ENCODE measurements at places on chromosomes 16 and 17. TPM values are rescaled to one million over a fixed set of nuclear protein-coding genes. Genes with fewer than 3 reads are reported as not detected.

Gene TRPV2
- total RNA-seq: 8.8 TPM

DNA sequence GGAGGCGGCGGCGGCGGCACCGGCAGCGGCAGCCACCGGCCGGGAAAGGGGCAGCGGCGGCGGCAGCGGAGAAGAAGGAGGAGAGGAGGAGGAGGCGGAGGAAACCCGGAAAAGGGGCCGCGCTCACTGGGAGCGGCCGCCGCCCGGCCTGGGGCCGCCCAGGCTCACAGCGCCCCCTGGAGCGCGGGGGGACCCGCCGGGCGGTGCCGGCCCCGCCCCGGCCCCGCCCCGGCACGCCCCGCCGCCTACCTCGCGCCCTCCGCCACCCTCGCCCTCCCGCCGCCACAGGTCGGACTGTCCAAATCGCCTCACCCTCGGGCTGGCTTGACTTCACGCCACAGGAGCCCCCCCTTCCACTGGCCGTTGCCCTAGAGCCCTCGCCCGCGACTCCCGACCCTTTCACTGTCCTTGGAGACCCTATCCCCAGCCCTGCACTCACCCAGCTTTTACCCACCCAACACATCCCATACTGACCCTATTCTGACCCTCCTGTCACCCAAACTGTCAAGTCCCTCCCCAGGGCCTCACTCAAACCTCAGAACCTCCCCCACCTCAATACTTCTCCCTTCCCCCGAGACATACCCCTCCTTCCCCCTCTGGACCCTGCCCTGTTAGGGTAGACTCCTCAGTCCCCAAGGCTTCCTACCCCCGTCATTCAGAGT, at the start of gene CSNK2A2:
CSNK2A2 (minus strand) TSS at position 85 of the 662 bp plus-strand sequence. CDS start 370 bp downstream, outside the sequence.
- DNase-seq: peak; percentile 47

GRCh38 chr16:80377096-80377956, 163.5 kb upstream of the DYNLRB2 start:
- no peak for DNase-seq

Gene CLEC19A
- total RNA-seq: not detected

- DNase-seq: no peak
These were observed 16.3 kb downstream of the USP31 start for GRCh38 chr16:23132775-23133463.

- no peak for DNase-seq
These were observed 20.3 kb downstream of the TRARG1 start for GRCh38 chr17:1299552-1300370.

GRCh38 chr16:57318240-57318970, 33.9 kb upstream of the PLLP start:
- DNase-seq: no peak

Gene KCNH4
- total RNA-seq: not detected

DNA sequence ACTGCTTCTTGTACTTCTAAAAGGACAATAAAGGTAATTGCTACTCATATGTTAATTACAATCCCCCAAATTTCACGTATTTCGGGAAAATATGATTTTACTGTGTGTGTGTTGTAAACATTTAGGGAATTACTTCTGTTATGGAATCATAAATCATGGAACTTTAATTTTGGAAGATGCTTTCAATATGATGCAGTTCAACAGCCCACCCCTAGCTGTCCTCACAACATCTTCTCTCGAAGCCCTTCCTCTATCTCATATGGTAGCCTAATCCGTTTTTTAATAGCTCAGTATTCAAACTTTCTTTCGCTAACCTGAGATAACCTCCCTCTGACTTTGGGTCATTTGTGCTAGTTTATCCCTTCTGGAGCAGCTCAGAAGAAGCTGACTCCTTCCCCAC, 78.4 kb downstream of the ANKFN1 start:
- no peak for DNase-seq

GRCh38 chr17:55748841-55749240, 2.0 kb upstream of the PCTP start:
- DNase-seq: no peak

- peak; percentile 61 for DNase-seq
These were observed 231.9 kb downstream of the SEC14L1 start for GRCh38 chr17:77372444-77373298.

- no peak for DNase-seq
These were observed 9.3 kb upstream of the METRNL start for GRCh38 chr17:83069931-83070742.

Gene HIRIP3
- 22.5 TPM for total RNA-seq

DNA sequence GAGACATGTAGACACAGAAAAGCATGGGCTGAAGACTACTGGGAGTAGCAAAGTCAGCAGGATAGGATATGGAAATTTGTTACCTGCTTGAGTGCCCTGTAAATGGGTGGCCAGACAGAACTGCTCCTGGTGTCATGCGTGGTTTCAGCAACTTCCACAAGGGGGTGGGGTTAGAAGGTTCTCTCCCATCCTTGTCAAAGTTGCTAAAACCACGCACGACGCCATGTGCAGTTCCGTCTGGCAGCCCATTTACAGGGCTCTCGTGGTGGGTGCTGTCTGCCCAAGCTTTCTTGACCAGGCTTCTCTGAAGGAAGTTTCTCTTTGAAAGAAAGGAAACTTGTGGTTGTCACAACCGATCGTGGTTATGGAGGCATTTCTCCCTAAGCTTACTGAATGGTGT, 6.9 kb upstream of the DBNDD1 start:
- DNase-seq: no peak

Gene SGCA
- 9.9 TPM for total RNA-seq

- no peak for DNase-seq
These were observed 18.7 kb upstream of the MEIOB start for GRCh38 chr16:1890708-1891050.

GRCh38 chr16:85724126-85724879, 26.6 kb downstream of the C16orf74 start:
- DNase-seq: no peak

DNA sequence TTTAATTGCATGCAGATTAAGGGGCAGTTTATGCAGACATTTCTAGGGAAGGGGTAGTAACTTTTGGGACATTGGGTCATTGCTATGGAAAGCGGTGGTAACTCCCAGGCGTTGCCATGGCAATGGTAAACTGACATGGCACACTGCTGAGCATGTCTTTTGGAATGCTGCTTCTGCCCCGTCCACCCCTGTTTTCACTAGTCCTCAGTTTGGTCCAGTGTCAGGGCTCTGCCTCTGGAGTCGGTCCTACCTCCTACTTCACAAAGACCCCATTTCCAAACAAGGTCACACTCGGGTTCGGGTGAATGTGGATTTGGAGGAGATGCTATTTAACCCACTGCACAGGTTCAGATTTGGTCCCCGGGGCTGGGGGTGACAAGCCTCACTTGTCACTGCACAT, 2.9 kb downstream of the IL34 start:
- DNase-seq: no peak

DNA sequence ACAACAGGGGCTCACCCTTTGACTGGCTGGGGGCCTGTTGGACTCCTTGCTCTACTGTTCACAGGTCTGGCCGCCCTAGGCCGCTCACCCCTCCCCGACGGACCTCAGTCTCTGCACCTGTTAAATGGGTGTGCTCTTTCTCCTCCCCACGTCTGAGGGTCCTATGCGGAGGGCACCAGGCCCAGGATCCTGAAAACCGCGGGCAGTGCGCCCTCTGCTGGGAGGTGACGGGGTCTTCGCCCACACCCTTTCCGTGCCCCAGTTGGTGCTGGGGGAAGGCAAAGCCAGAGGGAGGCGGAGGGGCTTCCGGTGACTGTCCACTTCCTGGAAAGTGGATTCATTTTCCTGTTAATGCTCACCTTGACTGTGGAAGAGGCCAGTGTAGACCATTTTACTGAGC, 1010.9 kb downstream of the KCNJ18 start:
- no peak for DNase-seq

DNA sequence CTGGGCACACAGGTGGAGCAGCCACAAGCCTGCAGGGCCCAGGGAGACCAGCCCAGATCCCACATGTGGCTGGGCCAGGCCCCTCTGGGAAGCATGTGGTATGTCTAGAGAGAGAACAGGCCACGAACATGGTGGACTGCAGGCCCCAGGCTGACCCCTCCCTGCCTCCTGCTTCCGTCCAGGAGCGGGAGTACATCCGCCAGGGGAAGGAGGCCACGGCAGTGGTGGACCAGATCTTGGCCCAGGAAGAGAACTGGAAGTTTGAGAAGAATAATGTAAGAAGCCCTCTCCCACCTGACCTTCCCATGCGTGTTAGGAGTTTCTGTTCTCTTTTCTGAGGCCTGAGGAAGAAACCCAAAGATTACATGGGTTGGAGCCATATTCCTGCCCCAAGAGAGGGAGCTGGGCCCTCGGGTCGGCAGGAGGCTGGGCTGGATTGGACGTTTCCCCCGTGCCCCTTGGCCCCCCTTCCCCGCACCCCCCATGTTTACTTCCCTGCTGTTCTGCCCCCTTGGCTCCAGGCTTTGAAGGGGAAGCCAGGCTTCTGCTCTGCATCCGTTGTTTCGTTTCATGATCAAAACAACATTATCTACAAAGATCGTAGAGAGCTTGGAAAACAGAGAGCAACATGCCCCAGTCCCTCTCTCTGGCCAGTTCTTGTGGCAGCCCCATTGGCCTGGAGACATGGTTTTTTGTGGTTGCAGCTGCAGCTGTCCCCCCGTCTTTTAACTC, 5.7 kb upstream of the TCAP start:
- DNase-seq: no peak

- no peak for DNase-seq
These were observed 5.1 kb downstream of the KRT222 start for GRCh38 chr17:40659911-40660310.

Gene EIF5A
- 261 TPM for total RNA-seq

Gene SNF8
- total RNA-seq: 77.7 TPM

DNA sequence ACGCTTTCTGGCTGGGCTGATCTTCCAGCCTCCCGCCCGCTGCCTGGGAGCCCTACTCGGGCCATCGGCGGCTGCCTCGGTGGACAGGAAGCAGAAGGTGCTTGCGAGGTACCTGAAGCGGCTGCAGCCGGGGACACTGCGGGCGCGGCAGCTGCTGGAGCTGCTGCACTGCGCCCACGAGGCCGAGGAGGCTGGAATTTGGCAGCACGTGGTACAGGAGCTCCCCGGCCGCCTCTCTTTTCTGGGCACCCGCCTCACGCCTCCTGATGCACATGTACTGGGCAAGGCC, 30.7 kb downstream of the CIITA start:
- no peak for DNase-seq

DNA sequence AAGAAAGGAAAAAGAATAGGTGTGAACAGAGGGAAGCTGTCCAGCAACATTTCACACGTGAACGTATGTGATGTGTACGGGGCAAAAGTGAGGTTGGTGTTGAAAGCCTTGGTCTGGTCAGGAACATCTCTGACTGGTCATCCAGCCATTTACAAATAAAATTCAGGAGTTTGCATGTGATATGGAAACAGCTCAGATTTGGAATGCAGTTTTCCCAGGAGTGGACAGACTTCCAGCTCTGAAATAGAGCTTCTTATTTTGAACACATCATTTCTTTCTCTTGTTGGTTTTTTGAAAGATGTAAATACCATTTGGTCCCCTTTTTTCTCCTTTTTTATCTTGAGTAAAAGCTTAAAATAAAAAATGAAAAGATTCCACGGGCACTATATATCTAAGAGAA, 566.2 kb upstream of the ZFHX3 start:
- DNase-seq: no peak

DNA sequence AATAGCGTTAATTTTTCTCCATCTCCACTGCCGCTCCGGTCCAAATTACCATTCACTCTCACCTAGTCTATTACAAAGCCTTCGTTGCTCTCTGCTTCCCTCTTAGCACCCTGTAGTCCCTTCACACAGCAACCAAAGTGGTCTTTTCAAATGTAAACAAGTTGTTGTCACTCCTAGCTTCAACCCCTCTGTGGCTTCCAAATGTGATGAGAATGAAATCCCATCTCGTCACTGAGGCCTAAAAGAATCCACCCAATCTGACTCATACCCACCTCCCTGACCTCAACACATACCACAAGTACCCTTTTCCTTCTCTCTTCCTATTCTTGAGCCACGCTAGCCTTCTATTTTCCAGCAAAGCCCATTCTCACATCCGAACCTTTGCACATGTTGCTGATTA, 2.2 kb upstream of the PELP1 start:
- DNase-seq: no peak

Gene SLC35G6
- total RNA-seq: not detected

DNA sequence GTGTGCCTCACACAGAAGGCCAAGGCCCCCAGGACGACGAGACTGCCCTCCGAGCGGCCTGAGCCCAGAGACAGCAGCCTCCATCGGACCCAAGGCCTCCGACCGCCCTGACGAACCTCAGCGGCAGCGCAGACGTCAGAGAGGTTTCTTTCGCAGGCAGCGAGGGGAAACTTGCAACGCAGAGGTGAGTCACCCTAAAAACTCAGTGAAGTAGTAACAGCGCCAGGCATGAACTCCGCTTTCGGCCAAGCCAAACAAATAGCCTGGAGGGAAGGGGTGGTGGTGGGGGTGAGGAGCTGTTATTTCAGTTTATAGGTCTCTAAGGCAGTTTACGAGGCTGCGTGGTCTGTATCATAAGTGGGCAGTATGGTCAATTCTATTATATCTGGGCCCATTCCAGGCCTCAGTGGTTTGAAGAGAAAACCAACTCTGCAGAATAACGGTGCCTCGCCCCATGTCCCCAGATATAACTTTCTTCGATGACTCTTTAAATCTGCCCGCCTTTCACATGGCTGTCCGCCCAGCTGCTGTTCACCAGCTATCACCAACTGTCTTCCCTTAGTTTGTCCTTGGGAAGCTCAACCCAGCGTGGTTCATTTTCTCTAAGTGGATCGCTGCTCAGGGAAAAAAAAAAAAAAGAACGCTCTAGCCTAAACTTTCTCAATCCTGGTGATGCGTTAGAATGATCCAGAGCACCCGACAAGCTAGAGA, 43.5 kb upstream of the FOXF1 start:
- no peak for DNase-seq

Gene SOST
- 1.5 TPM for total RNA-seq

- no peak for DNase-seq
These were observed 1.2 kb downstream of the OTOA start for GRCh38 chr16:21664801-21665492.

Gene LRRC36
- not detected for total RNA-seq

Gene CDYL2
- total RNA-seq: 1.9 TPM

- no peak for DNase-seq
These were observed 29.4 kb upstream of the SLC13A2 start for GRCh38 chr17:28443901-28444638.
